Bronchial epithelial cell (primary cell): ENCODE measurements at places on chromosomes 2 and 18.

- DNase-seq, result no peak
Measured at GRCh38 chr2:112529757-112530156, 12.5 kb upstream of the POLR1B start.

DNA sequence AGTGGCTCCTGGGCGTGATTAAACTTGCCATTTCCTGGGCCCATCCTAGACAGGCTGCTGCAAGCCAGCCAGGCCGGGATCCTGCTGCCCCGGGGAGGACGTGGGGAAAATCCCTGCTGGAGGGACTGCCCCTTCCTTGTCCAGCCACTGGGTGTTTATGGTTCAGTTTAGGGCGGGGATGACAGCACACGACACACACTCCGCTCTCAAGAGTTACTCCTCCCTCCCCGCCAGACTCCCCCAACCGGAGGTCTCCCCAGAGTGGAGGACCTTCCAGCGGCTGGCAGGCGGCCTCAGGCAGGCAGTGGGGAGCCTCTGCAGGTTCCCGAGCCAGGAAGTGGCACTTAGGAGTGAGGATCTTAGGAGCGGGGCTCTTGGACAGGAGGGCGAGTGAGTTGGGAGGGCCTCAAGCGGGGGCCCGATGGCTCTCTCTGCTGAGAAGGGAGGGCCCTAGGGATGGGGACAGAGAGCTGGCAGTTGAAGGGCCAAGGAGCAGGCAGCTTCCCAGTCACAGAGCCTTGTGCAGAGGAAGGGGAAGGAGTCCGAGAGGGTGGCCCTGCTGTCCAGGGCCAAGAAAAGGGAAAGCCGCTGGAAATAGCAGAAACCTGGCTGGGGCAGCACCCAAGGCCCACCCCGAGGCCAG is 5.7 kb upstream of the GPR35 start:
- DNase-seq, result peak; percentile 31

DNA sequence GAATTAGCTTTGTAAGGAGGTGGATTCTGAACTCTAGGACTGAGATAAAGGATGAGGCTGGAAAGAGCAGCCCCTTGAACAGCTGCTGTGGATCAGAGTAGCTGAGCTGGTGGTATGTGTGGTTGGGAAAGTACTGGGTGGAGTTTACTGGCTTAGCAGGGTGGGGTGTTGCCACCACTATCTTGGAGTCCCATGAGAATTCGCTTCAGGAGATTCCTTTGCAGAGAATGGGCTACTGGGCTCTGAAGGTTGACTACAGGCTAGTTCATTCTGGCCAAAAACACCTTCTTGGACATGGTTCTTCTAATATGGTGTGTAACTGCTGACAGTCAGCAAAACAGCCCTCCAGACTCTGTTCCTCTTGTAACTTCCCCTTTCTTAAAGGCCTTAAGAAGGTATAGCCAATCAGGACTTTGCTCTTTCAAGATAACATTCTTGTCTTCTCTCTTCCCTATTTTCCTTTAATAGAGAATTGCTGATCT is 52.7 kb downstream of the TET3 start:
- no peak for DNase-seq

- no peak for DNase-seq
Measured at GRCh38 chr2:136098441-136098840, 19.5 kb downstream of the CXCR4 start.

GRCh38 chr18:63306819-63307550 is 12.6 kb downstream of the BCL2 start:
- no peak for DNase-seq

DNA sequence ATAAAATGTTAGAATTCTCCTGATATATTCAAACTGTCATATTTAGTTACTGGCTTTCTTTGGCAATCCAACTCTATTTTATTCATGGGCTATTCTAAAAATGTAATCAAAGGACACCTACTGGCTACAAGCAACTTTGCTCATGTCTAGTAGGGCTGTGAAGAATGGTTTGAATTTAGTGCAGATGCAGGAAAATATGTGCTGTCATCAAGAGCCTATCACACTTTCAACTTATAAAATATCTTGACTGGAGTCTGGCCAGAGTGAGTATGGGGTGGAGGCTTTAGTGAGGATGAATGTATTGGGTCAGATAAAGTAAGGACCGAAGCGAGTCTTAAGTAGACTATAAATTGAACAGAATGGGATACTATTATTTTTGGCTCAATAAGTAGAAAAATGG is 343.4 kb upstream of the SPRED2 start:
- DNase-seq, result no peak

DNA sequence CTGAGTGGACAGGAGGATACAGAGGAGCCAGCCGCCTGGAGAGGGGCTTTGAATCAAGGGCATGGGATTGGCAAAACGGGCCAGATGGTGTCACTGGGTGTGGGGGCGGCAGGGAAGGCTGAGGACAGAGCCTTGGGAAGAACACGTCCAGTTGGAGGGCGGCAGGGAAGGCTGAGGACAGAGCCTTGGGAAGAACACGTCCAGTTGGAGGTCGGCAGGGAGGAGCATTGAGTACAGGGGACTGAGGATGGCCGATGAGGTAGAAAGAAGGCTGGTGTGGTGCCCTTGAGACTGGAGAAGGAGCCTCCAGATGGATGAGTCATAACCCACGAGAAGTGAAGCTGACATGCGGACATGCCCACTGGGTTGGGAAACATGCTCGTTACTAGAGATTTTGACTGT is 4.5 kb downstream of the HES6 start:
- peak; percentile 46 for DNase-seq
